ENCODE measurements at places on chromosomes 11 and 22.

DNA sequence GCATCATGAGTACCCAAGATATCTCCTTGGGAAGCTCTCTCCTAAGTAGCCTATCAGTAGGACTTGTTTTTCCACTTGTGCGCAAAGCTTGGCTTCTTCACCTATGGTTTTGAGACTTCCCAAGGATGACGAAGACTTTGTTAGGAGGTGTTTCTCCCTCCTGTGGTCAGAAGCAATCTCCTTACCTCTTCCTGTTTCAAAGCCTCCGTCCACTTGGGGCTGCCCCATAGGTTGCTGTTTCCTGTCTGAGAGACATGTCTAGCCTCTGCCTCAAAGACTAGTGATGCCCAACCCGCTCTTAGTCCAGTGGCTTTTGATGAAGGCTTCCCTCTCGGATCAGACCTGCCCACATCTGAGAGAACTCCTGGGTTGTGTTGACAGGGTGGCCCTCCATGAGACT lies 92.9 kb downstream of the TRAF6 start:
- no peak for DNase-seq

- DNase-seq = no peak
Measured at GRCh38 chr11:117992136-117992535, 5.9 kb downstream of the IL10RA start.

GRCh38 chr22:43995798-43996169 lies 28.3 kb upstream of the PARVB start:
- no peak for DNase-seq

DNA sequence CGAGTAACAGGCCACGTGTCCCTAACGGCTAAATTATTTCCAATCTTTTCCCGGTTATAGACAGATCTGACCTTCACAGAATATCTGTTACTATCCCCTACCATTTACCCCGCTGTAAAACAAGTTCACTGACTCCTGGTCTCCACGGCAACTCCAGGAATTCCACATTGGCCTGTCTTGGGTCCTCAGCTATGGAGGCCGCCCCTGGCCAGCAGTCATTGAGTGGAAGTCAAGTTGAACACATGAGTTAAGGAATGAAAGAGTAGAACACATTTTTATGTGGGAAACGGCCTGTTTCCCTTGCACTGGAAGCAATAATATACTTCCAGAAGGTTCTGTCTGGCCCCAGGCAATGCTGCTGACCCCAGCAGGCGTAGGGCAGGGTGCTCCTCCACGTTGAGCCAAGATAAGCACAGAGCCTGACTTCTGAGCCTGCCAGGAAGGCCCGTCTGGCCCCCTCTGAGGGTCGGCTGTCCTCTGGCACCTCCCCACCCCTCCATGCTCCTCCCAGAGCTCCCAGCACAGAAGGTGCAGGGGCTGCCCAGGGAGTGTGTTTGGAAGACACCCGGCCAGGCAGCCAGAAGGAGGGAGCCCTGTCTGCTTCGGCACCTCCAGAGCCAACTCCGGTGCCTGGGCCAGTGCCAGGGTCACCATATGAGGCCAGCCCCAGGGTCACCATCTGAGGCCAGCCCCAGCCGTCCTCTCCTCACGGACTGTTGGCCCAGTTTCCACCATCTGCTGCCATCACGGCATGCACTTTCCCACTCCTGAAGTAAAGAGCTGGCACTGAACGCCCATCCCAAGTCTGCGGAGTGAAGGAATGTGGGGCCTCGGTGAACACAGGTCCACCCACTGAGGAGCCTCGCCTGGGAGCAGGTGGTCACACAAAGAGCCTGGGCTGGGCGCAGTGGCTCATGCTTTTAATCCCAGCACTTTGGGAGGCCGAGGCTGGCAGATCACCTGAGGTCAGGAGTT lies 813.2 kb downstream of the BRD1 start:
- no peak for DNase-seq

GRCh38 chr11:92866679-92867282 lies 102.7 kb upstream of the MTNR1B start:
- DNase-seq = no peak

GRCh38 chr11:35934981-35935380 lies 8.9 kb upstream of the LDLRAD3 start:
- no peak for DNase-seq

DNA sequence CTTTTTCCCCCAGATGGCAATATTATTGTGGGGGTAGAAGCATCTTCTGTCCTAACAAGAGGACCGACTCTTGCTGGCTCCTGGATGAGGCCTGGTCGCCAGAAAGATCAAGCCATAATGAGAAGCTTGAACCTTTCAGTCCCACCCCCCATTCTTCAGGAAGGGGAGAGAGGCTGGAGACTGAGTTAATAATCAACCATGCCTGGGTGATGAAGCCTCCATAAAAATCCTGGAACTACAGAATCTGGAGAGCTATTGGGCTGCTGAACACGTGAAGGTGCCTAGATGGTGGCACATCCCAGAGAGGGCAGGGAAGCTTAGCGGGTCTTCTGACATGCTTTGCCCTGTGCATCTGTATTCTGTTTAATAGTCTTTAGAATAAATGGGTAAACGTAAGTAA lies 16.3 kb downstream of the AP5B1 start:
- DNase-seq = no peak

- peak; percentile 80 for DNase-seq
Measured at GRCh38 chr11:70364745-70365543, 33.4 kb upstream of the CTTN start.

- no peak for DNase-seq
Measured at GRCh38 chr11:23429569-23429968, 569.3 kb upstream of the CCDC179 start.

GRCh38 chr11:35478471-35479091 lies 46.8 kb downstream of the PAMR1 start:
- no peak for DNase-seq

DNA sequence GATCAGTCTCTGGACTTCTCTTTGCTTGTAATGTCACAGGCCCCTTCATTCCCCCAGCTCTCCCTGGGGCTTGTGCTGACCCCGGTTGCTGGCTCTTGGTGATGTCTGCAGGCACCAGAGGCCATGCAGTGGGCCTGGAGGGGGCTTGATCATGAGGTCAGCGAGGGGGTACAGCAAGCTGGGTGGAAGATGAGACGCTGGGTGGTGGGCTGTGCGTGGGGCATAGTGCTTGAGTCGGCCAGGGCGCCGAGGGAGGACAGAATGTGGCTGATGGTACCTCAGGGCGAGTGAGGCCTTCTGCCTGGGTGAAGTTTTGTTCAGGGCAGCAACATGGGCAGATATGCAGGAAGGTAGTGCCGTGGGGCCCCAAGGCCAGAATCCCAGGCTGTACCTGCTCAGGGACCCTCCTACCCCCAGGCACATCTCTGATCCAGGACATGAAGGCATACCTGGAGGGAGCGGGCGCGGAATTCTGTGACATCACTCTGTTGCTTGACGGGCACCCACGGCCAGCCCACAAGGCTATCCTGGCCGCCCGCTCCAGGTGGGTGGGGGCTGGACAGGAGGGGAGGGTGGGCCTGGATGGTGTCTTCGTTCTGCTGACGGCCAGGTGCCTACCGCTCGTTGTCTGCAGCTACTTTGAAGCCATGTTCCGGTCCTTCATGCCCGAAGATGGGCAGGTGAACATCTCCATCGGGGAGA lies 6.4 kb downstream of the THAP7 start:
- DNase-seq = no peak

DNA sequence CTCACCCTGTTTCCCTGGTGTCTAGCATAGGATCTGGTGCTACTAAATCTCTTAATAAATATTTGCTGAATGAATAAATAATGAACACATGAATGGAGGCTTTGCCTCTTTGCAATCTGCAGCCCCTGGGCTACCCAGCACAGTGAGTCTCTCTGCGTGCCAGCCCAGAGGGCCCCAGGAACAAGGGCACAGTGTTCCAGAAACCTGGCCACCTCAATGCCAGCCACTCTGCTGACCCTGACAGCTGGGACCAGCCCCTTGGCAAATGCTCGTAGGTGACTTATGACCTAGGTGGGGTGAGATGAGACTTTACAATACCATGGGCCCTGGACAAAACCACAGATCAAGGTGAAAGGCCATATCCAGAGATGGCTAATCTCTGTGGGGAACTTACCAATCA lies 31.6 kb downstream of the UQCR10 start:
- no peak for DNase-seq

- peak; percentile 98 for DNase-seq
Measured at GRCh38 chr22:38700789-38701628, at the start of gene JOSD1. Gene JOSD1, minus strand, starts transcription at chr22:38700943. Its CDS starts 956 bp downstream, at chr22:38699987.

GRCh38 chr11:93000511-93001476 lies 31.3 kb downstream of the MTNR1B start:
- DNase-seq = no peak

DNA sequence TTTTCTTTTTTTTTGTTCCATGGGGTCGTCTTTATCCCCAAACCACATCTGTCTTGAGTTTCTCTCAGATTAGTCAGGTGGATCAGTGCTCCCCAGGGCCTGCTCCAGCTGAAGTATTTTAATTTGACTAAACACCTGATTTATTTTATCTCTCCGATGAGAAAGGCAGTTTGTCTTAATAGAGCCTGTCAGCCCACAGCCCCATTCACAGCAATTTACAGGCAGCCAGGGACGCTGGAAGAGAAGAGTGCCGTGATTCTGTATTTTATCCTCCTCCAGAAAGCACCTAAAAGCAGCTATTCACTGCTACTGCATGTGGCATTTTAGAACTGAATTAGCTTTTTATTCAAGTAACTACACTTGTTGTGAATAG lies 164.5 kb downstream of the SOX6 start:
- DNase-seq = no peak

GRCh38 chr11:13875643-13876042 lies 86.9 kb upstream of the SPON1 start:
- no peak for DNase-seq

DNA sequence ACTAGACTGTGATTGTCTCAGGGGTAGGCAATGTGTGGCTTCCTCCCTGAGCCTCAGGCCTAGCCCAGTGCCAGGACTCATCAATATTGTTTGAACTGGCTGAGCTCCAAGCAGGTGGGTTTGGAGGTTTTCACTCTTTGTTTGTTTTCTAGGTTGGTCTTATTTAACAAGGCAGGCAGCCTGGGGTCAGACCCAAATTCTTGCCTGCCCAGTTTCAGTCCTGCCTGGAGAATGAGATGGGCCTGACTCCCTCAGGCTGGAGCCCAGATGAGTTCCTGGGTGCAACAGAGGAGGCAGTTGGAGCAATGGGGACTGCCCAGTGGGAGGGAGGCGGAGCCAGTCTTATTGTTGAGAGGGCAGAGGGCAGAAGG lies 28.3 kb upstream of the TP53I11 start:
- no peak for DNase-seq

DNA sequence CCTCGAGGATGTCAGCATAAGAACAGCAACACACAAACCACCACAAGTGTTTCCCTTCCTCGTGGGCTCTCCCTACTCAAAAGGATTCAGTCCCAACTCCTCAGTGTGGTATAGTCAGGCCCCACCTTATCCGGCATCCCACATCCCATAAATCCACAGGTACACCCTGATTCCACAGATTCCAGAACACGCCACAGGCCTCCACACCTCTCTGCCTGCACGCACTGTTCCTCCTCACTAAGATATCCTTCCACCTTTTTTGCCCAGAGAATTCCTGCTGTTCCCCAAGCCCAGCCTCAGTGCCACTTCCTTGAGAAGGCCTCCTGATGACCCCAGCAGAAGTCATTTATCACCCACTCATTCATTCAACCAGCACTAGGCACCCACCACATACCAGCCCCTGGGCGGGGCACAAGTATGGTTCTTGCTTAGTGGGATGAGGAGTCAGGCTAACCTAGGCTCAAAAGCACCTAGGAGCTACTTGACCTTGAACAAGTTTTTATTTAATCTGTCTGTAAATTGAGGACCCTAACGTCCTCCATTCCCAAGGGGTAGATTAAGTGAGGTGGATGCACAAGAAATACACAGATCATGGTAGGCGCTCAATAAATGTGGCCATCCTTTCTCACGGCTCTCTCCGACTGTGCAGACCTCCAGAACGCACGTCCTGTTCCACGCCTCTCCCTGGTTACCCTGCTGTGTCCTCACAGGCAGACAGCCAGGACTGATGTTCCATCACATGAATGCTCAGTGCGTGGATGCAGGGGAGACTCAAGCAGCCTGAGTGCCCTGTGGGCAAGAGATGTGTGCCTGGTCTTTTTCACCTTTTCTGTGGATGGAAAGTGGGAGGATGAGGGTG lies 2.1 kb upstream of the KCNJ4 start:
- no peak for DNase-seq

- no peak for DNase-seq
Measured at GRCh38 chr11:45654231-45655011, 11.0 kb downstream of the CHST1 start.

- no peak for DNase-seq
Measured at GRCh38 chr22:48278620-48279460, 1516.4 kb downstream of the TBC1D22A start.
